Upper lobe of left lung (tissue), 6 donors: ENCODE measurements at places on chromosomes 4 and X. TPM values are rescaled to one million over a fixed set of nuclear protein-coding genes. Genes with fewer than 3 reads are reported as not detected.

PHOX2B gene
- not detected for total RNA-seq

GRCh38 chr4:39714166-39714565 is 16.2 kb downstream of the UBE2K start:
- H3K36me3 ChIP-seq = no peaks in the 10 kb centered on the region
- no peak for DNase-seq
- H3K27me3 ChIP-seq = no peaks in the 10 kb centered on the region
- no peak overlapping the region for H3K27ac ChIP-seq

GRCh38 chrX:148530464-148531077 is 30.2 kb downstream of the AFF2 start:
- DNase-seq = no peak
- no peaks in the 10 kb centered on the region for H3K27me3 ChIP-seq
- no peak overlapping the region for H3K27ac ChIP-seq
- no peak overlapping the region for H3K4me3 ChIP-seq

GRCh38 chrX:102535958-102536357 is 19.4 kb upstream of the TMSB15A start:
- DNase-seq = no peak
- H3K4me3 ChIP-seq = no peak overlapping the region
- no peaks in the 10 kb centered on the region for H3K4me1 ChIP-seq
- no peaks in the 10 kb centered on the region for H3K36me3 ChIP-seq
- no peaks in the 10 kb centered on the region for H3K27me3 ChIP-seq

GRCh38 chr4:179182741-179183140 is 1740.5 kb upstream of the AGA start:
- H3K27me3 ChIP-seq = no peaks in the 10 kb centered on the region
- no peak overlapping the region for H3K27ac ChIP-seq
- H3K4me1 ChIP-seq = no peaks in the 10 kb centered on the region
- no peaks in the 10 kb centered on the region for H3K36me3 ChIP-seq
